ENCODE measurements at places on chromosomes 16 and 17.
A peak's percentile ranks its signal among the peaks of the same experiment; 100 is the strongest.

- DNase-seq: no peak
Observed at GRCh38 chr17:63331301-63332061, 114.6 kb downstream of the CYB561 start.

- no peak for DNase-seq
Observed at GRCh38 chr16:69490707-69491324, 66.4 kb downstream of the CYB5B start.

- no peak for DNase-seq
Observed at GRCh38 chr17:35725058-35725457, 6.4 kb upstream of the RASL10B start.

- no peak for DNase-seq
Observed at GRCh38 chr17:75078284-75079022, 9.3 kb upstream of the SLC16A5 start.

DNA sequence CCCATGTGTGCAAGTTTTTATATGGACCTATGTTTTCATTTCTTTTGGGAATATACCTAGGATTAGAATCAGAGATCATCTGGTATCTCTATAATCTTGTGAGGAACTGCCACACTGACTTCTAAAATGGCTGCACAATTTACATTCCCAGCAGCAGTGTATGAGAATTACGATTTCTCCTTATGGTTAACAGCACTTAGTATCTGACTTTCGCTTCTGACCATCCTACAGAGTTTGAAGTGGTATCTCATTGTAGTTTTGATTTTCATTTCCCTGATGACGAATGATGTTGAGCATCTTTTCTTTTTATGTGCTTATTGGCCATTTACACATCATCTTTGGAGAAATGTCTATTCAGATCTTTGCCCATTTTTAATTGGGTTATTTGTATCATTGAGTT is 10.0 kb downstream of the C16orf96 start:
- DNase-seq: no peak

DNA sequence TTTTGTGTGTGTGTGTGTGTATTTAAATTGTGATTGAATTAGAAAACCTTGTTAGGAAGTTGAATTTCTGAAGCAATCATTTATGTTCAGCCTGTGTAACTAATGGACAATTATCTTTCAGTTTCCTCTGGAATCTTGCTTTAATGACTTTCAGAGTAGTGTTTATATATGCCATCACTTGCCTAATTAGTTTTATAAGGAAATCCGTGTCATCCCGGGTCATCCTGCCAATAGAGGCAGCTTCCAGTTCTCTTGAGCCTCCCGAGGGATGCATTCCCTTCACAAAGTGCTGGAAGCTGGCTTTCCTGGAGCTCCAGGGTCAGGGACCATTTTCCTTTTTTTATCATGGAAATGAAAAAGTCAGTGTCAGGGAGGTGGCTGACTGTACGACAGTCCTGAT is 42.9 kb downstream of the PRKCA start:
- DNase-seq: no peak

DNA sequence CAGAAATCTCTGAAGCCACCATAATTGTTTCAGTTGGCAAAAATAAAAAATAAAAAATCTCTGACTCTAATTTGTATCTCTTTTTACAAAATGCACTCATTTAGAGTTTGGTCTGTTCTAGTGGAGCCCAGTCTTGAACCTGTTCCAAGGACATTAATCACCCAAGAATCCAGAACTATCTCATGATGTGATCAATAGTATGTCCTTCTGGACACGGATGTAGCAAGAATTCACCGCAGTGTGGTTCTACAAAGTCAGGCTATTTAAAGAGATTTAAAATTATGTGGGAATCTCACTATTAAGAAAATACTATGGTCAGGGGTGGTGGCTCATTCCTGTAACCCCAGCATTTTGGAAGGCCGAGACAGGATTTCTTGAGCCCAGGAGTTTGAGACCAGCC is 21.8 kb upstream of the ANKFN1 start:
- no peak for DNase-seq

DNA sequence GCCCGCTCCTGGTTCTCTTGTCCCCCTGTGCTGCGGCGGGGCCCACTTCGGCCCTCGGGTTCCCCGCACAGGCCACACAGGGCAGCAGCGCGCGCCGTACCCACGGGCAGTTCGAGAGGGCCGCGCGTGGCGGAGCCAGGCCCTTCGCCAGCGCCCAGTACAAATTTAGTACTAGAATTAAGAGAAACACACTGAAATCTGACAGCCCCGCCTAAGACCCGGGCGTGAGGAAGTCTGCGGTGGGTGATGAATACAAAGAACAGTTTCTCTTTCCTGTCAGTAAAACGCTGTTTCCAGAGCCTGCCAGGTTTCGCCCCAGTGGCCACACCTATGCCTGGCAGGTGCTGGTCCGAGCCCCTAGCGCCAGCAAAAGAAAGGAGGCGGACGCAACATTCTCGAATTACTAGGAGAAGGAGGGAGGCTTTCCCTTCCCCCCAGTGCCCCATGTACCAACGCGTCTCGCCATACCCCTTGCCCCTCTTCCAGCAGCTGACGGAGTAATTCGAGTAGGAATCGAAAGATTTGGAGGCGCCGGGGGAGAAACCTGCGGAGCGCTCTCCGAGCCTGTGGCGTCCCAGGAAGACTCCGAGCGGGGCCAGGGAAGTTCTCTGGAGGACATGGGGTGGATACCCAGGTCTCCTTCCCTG is 591 bp upstream of the SLFN5 start:
- DNase-seq: peak; percentile 62
